HuH-7 (cell line): ENCODE measurements at places on chromosomes 4 and X.

GRCh38 chrX:153640736-153641575 is 6.0 kb upstream of the DUSP9 start:
- no peak for DNase-seq

- DNase-seq, result no peak
Measured at GRCh38 chr4:142222127-142222526, 585.7 kb downstream of the IL15 start.

DNA sequence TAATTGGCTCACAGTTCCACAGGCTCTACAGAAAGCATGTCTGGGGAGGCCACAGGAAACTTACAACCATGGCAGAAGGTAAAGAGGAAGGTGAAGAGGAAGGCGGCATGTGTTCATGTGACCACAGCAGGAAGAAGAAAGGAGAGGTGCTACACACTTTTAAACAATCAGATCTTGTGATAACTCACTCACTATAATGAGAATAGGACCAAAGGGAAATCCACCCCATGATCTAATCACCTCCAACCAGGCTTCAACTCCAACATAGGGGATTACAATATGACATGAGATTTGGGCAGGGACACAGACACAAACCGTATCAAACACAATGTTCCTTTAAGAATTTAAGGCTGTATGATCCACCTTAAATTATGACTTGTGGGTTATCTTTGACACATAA is 10.5 kb upstream of the PGM2 start:
- no peak for DNase-seq

- no peak for DNase-seq
Measured at GRCh38 chr4:99891351-99891750, 2.9 kb downstream of the LAMTOR3 start.

- DNase-seq, result no peak
Measured at GRCh38 chrX:84187533-84188319, at the start of gene RPS6KA6. Gene RPS6KA6, minus strand, starts transcription at chrX:84188199. Its CDS starts 300 bp downstream, at chrX:84187899.

DNA sequence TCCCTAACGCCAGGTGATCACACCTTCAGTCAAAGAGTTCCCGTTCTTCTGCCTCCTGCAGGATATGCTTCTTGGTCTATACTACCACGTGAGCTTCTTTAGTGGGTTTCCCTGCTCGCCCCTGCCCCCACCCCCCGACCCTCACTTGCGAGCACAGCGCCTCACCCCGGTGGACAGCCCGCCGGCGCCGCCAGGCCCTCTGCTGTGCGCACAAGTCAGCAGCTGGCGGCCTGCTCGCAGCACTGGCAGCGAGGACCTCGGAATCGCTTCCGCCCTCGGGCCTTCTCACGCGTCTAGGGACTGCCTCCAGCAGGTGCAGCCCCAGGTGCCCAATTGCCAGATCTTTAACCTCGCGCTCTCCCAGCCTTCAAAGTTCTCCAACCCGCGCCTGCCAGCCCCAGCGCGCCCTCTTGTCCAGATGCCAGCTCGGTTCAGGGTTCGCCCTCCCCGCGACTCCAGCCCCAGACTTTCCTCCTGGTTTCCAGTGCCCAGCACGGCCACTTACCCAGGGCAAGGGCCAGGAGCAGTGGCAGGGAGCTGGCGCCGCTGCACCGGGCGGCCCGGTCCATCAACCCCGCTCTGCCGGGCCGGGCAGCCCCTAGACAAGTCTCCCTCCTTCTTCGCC is 454 bp downstream of the BTC start:
- DNase-seq, result peak; percentile 67

- no peak for DNase-seq
Measured at GRCh38 chr4:55540271-55540670, 6.4 kb downstream of the CLOCK start.

DNA sequence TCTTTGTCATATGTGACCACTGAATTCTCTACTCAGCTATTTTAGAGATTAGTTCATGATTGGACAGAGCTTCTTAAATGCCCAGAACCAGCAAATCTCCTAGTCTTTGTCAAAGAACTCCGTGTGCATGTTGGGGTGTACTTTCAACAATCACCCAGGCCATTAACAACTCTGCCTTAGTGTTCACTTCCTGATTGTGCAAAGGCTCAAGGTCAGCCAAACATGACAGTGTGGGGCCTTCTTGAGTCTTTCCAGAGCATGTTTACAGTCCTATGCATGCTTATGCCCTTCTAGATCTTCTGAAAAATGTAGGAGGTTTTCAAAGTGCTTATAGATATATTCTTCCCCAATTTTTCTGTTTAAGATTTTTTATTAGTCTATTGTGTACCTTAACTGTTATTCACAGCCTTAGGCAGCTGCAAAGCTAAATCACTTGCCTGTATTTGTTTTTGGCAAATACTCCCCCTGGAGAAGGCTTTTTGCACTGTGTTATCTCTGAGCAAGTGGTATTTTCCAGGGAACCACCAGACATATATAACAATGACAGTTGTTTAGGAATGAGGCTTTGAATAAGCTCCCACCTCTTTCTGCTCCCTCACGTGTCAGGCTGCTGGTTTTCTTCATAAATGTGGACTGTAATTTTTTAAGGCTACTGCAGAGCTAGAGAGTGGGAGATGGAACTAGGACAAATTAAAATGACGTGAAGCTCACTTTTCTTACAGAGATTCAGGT is 24.0 kb upstream of the DRP2 start:
- DNase-seq, result peak; percentile 31

DNA sequence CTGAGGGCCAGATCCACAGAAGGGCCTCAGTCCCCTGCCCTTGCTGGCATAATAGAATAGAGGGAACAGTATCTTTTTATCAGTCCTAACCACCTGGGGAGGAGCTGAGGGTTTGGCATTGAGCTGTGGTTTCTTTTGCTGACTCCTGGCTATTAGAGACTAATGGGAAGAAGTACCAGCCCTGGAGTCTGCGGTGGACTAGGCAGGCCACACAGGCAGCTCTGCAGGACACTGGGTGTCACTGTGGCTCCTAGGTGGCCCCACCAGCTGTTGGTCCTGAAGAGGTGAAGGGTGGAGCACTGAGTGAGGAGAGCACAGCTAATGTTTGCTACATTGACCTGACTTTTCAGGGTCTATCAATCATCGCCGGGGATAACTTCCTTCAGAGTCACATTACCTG is 52.8 kb upstream of the GPC4 start:
- DNase-seq, result peak; percentile 14
